ENCODE measurements at places on chromosomes 12 and 14.

DNA sequence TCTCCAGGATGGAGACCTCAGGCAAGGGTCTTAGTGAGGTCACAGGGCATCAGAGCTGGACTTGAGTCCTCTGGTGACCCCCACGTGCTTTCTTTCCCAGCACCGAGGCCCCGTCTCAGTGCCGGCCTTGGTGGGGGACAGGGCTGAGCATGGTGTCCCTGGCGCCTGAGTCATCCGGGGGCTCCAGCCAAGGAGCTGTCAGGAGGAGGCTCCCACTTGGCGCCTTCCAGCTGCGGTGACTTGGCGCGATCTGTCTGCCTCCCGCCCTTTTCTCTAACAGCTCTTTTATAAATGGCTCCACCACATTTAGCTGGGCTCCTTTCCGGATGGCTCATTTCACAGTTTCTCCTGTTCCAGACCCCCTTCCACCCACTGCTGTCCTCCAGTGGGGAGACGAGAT lies 60.4 kb downstream of the PRMT8 start:
- DNase-seq: no peak

- peak; percentile 68 for DNase-seq
Observed at GRCh38 chr14:75126679-75127473, at the start of gene NEK9. Gene NEK9, minus strand, starts transcription at chr14:75127048. Its CDS starts 127 bp downstream, at chr14:75126921.

- DNase-seq: no peak
Observed at GRCh38 chr14:53147893-53148292, 5.2 kb downstream of the DDHD1 start.

DNA sequence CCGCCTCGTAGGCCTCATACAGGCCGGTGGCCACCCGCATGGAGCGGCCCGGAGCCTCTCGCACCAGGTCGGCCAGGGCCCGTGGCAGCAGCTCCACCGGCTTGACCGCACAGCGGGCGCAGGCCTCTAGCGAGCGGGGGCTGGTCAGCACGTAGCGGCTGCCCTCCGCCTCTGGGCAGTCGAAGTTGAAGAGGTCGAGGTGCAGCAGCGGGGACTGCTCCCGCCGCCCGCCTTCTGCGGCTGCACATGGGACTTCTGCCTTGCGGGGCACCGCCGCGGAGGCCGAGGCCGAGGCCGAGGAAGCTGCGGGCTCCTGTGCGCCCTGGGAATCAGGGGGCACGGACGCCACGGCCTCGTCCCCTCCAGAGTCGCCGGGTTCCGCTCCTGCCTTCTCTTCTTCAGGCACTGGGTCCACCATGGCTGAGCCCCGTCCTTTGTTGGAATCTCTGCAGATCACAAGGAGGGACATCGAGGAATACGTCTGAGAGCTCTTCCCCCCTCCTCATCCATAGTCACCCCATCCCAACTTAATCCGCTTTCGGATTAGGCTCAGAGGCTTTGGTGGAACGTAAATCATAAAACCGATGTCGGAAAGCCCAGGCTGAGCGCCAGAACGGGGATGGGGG lies 1.4 kb downstream of the CCDC177 start:
- DNase-seq: no peak

DNA sequence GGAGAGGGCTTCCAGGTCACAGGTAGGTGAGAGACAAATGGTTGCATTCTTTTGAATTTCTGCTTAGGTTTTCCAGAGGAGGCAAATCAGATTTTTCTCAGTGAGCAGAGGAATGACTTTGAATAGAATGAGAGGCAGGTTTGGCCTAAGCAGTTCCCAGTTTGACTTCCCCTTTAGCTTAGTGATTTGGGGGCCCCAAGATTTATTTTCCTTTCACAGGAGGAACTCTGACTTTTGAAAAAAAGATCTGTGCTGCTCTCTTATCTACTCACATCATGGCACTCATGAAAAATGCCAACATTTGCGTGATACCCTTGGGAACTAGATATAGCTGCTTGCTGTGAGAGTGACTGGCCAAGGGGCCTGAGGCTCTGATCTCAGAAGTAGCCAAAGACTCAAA lies 58.0 kb upstream of the EVL start:
- DNase-seq: no peak

- DNase-seq: no peak
Observed at GRCh38 chr14:35533357-35534207, at the start of gene INSM2. Gene INSM2, plus strand, starts transcription at chr14:35534164. Its CDS starts 89 bp downstream, at chr14:35534253.

DNA sequence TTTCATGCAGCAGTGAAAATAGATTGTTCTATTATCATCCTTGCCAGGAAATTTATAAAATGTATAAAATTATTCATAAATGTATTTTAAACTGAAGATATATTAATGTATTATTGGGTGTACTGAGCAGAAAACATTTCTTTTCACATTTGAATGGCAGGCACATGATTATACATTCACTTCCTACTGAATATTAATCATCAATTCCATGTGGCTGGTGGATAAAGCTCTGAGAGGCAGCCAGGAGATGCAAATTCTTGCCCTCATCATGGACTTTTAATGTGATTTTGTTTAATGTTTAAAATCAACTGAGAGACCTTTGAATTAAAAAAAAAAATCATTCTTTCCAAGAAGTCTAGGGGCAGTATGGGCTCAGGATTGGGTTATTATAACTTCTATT lies 40.8 kb downstream of the ANO6 start:
- no peak for DNase-seq

- DNase-seq: no peak
Observed at GRCh38 chr12:111064154-111064553, 143.8 kb upstream of the MYL2 start.

GRCh38 chr14:39582028-39582654 lies 149.9 kb upstream of the FBXO33 start:
- no peak for DNase-seq
